Endothelial cell (in vitro differentiated cells): ENCODE measurements at places on chromosomes 16 and 17.

DNA sequence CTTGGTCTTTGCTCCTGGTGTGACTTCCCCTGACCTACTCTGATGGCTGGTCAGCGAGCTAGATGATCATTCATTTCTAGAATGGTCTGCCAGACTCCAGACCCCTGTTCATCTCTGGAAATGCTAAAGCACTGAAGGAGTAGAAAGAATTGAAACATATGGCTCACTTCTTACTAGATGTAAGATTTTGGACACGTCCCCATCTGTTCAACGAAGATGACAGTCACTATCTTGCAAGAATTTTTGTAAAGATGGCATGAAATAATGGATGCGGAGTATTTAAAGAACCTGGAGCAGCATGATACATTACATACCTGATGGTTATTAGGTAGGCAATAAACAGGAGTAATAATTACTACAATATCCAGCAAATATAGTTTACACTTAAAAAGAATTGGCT, 252.7 kb upstream of the SDK2 start:
- no peak for DNase-seq

DNA sequence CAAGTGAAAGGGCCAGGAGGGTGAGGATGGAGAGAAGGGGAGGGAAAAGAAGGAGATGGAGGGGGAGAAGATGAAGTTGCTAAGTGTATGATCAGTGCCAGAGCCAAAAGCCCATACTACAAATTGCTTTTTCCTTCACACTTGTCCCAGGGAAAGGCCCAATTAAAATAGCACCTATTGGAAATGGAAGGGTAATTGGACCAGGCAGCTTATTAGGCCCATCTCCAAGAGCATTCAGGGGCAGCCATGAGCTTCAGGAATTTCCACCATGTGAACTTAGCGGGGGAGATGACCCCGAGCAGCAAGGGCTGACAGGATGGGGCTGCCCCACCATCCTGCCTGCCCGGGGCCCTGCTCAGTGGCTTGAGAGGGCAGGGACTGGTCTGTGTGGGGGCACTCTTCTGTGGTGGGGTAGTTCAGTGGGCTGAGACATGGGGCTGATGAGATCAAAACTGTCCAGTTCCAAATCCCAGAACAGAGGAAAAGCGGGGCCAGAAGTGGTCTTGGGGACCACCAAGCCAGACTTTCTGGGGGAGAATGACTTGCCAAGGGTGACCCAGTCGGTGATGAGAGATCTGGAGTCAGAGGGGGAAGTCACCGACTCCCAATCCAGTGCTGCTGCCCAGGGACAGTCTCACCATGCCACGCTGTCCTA, 27.5 kb downstream of the GOSR2 start:
- no peak for DNase-seq

GRCh38 chr16:152141-153128, at the start of gene HBZ:
HBZ (plus strand) TSS chr16:152644; CDS start chr16:152910, 266 bp downstream.
- DNase-seq = no peak

- DNase-seq = no peak
Observed at GRCh38 chr17:65085397-65085796, 28.9 kb upstream of the GNA13 start.

GRCh38 chr17:10198509-10199249, at the start of gene GAS7:
GAS7 (minus strand) TSS chr17:10198606.
- peak; percentile 64 for DNase-seq

- DNase-seq = no peak
Observed at GRCh38 chr17:60909405-60909804, 231.8 kb downstream of the BCAS3 start.
